ENCODE measurements at places on chromosomes 6 and 20.
A peak's percentile ranks its signal among the peaks of the same experiment; 100 is the strongest.

- DNase-seq, result no peak
Observed at GRCh38 chr20:40049854-40050253, 639.2 kb downstream of the MAFB start.

GRCh38 chr6:52497652-52498408 lies 77.7 kb downstream of the EFHC1 start:
- peak; percentile 91 for DNase-seq

DNA sequence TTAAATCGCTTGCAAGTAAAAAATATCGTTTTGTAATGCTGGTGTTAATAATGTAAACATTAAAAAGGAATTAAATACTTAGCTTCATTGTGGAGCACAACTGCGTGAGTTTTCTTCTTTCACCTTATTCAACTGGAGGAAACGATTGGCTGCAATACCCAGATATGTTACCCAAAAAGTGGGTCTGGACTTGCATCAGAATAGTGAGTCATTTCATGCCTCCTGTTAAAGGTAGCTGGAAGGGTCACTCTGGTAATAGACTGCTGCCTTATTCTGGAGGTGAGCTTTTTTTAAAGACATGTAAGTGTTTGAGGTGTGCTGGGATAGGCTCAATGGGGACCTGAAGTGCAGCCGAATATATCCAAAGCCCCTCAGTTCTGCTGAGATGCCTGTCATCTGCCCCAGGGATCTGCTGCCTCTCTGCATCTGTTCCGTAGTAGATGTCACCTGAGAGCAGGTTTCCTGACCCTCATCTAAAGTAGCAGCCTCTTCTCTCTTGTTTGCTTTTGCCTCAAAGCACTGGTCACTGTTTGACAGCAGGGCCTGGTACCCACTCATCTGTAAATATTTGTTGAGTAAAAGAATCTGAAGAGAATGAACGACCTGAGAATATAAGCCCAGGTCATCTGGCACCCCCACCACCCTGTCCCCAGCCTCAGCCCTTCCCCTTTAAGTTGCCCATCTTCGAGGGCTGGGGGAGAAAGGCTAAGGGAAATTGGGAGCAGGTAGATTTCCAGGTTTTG lies 5.6 kb upstream of the UQCC2 start:
- DNase-seq, result no peak

DNA sequence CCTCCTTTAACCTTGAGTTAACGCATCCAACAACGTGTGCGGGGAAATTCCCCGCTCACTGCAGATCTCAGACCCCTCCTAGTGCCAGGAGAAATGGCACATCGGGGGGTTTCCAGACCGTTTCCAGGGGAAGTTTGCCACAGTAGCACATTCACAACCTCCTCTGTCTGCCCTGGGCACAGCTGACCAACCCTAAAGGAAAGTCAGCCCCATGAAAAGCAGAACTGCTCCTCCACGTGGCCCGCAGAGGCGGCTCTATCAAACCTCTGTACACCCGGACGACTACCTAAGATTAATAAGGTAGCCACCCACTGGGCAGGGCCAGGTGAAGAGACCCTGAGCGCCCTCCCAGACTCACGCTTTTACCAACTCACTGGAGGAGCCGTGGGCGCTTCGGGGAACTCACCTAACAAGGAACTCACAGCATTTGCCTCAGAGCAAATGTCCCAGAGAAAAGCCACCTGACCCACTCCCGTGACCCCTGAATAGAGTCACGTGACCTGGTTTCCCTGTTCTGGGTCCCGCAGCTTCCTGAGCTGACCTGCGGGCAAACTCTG lies 93.1 kb downstream of the PRND start:
- DNase-seq, result peak; percentile 11

GRCh38 chr6:15441215-15441868 lies 195.5 kb downstream of the JARID2 start:
- peak; percentile 52 for DNase-seq
